ENCODE measurements at places on chromosomes 1 and 21. TPM values are rescaled to one million over a fixed set of nuclear protein-coding genes. Genes with fewer than 3 reads are reported as not detected.

Gene HHAT
- 1.6 TPM for total RNA-seq

Gene C4BPB
- not detected for total RNA-seq

Gene LY9
- 0.20 TPM for total RNA-seq

Gene SYT14
- total RNA-seq: 0.04 TPM

Gene EPHA2
- 17.5 TPM for total RNA-seq
